ENCODE measurements at places on chromosomes 13 and 19.

GRCh38 chr13:40060296-40061007 is 405.0 kb downstream of the COG6 start:
- DNase-seq = no peak

GRCh38 chr19:55309448-55309847 is 15.7 kb downstream of the TMEM150B start:
- DNase-seq = no peak

DNA sequence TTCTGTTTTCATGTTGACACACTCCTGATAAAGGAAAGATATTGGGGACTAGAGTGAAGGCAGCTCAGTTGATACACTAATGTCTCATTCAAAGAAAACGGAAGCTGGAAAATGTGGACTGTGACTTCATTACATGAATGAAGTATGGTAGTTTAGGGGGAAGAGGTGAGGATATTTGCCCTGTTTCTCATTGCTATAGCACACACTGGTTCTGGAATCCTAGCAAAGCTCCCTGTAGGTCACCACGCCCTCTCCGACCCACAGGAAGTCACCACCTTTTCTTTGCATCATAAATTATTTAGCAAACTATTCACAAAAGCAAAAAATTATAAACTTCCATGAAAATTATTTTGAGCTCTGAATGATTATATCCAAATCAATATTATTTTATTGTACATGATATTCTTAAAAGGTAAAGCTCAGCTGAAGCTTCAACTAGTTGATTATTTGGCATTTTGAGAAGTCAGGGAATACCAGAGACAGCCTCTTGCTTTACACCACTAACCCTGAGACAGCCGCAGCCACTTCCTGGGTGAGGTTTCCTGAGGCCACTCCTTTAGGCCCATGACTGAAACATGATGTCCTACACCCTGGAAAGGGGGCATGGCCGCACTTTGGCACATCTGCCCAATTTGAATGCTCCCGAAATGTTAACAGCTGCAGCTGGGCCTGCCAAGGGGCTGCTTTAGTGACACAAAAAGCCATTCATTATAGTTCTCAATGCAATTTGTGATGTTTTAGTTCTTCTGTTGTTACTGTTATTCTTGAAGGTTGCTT is 50.0 kb upstream of the WDFY2 start:
- DNase-seq = no peak

DNA sequence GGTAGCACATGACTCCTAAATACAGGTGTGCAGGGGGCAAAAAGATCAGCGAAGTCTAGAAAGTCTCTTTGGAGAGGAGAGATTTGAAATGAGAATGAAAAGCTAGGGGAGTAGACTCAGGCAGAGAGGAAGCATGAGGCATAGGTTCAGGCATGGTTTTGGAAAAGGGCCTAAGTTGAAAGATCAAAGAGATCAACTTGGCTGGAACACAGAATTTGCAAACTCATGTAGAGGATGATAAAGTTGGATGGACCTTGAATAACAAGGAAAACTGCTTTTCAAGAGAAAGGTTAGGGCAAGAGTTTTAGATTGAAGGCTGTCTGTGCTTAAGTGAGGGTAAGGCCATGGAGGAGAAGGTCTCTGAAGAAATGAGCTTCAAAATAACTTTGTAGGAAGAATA is 47.4 kb upstream of the UBAC2 start:
- no peak for DNase-seq

DNA sequence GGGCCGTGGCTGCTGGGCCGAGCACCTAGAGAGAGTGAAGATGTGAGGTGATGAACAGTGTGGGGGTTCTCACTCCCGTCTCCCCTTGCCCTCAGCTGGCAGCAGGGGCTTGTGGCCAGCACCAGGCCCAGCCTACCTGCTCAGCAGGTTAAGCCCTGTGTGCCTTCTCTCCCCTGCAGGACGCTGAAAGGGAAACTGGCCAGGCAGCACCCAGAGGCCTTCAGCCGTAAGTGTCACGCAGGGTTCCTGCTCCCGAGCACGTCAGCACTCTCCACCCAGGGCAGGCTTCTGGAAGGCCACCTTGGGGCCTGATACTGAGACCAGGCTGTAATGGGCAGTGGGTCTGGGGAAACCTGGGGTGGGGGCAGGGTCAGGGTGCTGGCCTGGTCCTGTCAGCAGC is 4.7 kb upstream of the UBA52 start:
- DNase-seq = no peak

GRCh38 chr19:51689751-51690453 is 3.2 kb upstream of the SPACA6 start:
- no peak for DNase-seq

DNA sequence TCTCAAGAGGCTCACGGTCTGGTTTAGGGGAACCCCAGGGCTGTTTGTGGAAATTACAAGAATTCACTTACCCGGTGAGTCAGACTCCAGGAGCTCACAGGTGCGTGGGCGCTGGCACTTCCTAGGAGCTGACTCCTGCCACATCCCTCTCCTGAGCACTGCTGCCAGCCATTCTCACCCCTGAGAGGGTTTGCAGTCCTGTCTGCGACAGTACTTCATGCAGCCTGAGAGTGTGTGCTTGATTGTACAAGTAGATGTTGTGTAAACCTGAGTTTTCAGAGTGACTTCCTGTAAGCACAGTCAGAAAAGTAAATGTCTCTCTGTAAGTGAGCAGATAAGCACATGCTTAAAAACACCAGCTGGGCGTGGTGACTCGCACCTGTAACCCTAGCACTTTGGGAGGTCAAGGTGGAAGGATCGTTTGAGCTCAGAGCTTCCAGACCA is 8.1 kb downstream of the MRPL4 start:
- peak; percentile 75 for DNase-seq

DNA sequence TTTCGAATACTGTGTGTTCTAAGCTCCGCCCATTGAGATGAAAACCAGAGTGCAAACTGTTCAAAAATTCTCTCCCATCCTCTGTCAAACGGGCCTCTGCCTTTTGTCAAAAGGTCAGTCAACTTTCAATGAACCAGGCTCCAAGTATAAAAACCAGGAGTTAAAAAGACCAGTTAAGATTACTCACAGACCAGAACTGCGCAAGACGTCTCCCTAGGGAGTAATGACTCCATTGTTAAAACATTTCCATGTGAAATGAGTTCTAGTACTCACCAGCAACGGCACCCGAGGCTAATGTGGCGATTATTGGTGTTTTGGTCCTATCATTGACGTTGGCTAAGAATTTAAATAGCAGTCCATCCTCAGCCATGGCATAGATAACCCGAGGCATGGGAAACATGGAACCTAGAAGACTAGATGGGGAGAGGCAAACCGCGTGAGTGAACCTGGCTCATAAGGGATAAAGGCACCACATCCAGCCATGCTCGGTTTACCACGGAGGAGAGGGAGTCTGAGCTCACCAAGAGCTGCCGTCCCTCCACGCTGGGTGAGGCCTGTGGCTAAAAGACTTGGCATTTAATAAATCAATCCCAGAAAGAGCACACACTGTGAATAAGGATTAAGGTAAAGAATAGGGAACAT is 73.3 kb downstream of the SLC7A1 start:
- no peak for DNase-seq

- DNase-seq = no peak
Measured at GRCh38 chr13:35957996-35958395, 173.2 kb downstream of the DCLK1 start.

- no peak for DNase-seq
Measured at GRCh38 chr13:113091211-113091771, 14.3 kb upstream of the F7 start.

DNA sequence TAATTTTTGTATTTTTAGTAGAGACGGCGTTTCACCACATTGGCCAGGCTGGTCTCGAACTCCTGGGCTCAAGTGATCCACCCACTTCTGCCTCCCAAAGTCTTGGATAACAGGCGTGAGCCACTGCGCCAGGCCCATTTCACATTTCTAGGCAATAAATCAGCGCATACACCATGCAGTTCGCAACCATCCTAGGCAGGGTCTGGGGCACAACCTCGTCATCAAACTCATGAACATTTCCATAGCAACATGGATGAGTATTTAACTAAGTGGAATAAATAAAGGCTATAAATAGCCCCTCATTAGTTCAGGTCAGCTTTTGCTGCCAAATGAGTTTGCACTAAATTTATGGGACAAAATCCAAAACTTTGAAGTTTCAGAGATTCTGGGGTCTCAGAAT is 8.2 kb downstream of the MEIS3 start:
- no peak for DNase-seq

GRCh38 chr13:19597523-19597922 is 35.9 kb upstream of the MPHOSPH8 start:
- DNase-seq = no peak
